ENCODE measurements at places on chromosomes 6 and 20. TPM values are rescaled to one million over a fixed set of nuclear protein-coding genes. Genes with fewer than 3 reads are reported as not detected.

The CDH4 gene
- total RNA-seq: not detected

- no peak for DNase-seq
Observed at GRCh38 chr6:119079283-119079809, 882 bp upstream of the FAM184A start.

DNA sequence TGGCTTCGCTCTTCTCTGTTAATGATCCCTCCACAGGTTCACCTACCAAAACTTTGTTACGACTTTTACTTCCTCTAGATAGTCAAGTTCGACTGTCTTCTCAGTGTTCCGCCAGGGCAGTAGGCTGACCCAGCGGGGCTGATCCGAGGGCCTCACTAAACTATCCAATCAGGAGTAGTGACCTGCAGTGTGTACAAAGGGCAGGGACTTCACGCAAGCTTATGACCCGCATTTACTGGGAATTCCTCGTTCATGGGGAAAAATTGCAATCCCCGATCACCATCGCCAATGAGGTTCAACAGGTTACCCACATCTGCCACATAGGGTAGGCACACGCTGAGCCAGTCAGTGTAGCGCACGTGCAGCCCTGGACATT, 771.4 kb upstream of the DEFB115 start:
- DNase-seq: no peak

GRCh38 chr20:21981597-21982344, 276.3 kb downstream of the PAX1 start:
- DNase-seq: no peak

GRCh38 chr6:143607168-143607567, 70.6 kb upstream of the PHACTR2 start:
- no peak for DNase-seq

GRCh38 chr20:38804682-38805501, 605 bp upstream of the PPP1R16B start:
- no peak for DNase-seq

The CALHM6 gene
- total RNA-seq: not detected

- no peak for DNase-seq
Observed at GRCh38 chr6:43448916-43449315, 6.4 kb downstream of the DLK2 start.

The PDYN gene
- total RNA-seq: not detected

DNA sequence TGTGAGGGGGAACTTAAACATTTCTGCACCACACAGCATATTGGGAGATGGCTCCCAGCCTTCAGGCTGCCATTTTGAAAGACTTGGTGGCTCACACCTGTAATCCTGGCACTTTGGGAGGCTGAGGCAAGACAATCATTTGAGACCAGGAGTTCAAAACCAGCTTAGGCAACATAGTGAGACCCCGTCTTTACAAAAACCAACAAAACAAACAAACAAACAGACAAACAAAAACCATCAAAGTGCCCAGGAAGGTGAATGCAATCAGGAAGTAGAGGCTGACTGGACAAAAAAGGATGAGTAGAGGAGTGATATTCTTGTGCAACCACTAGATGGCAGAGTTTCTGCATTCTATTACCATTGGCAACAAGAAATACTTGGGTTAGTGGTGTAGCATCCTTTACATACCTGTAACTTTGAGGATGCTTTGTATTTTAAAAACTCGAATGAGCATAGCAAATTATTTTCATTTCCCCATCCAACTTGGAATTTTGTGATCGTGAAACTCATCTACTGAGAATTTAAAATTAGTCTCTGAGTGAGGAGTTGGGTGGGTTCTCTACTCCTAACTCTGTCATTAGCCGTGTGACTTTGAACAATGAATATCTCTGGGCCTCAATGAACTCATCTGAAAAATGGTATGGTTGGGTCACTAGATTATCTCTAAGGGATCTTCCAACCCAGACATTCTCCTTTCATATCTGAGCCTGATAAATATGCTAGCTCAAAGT, 84.4 kb downstream of the CRYBG1 start:
- peak; percentile 45 for DNase-seq

DNA sequence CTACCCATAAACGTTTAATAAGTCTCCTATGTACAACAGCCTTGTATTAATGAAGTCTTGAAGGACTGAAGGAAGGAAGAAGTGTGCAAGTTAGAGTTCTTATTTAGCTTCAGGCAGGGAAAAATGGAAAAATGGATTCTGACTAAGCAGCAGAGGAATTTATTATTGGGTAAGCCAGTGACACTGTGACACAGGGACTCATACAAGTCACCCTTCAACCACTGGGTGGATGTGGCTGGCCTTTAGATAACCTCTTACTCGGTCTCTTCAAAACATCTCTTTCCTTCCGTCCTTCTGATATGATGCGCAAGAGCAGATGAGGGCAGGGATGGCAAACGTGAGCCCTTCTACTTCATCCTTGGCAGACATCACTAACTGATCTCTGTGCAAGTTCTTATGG, 145.6 kb downstream of the DHX35 start:
- DNase-seq: peak; percentile 73

The RBPJL gene
- not detected for total RNA-seq

The DDR1 gene
- total RNA-seq: 211 TPM

DNA sequence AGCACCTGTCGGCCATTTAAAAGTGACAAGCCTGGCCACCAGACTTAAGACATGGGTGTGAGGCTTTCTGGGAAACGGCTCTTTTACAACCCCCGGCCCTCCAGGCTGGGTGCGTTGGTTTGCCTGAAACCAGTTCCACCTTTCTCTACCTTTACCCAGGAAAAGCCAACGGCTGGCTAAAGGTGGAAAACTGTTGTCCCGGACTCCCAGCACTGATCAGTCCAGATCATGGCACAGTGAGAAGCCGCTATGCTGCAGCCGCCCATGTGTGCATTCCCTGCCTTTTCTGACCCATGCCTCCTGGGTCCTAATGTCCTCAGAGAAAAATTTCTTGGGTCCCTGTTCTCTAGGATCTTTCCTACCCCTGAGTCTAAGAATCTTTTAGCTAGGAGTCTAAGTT, 655.7 kb upstream of the HS3ST5 start:
- no peak for DNase-seq

DNA sequence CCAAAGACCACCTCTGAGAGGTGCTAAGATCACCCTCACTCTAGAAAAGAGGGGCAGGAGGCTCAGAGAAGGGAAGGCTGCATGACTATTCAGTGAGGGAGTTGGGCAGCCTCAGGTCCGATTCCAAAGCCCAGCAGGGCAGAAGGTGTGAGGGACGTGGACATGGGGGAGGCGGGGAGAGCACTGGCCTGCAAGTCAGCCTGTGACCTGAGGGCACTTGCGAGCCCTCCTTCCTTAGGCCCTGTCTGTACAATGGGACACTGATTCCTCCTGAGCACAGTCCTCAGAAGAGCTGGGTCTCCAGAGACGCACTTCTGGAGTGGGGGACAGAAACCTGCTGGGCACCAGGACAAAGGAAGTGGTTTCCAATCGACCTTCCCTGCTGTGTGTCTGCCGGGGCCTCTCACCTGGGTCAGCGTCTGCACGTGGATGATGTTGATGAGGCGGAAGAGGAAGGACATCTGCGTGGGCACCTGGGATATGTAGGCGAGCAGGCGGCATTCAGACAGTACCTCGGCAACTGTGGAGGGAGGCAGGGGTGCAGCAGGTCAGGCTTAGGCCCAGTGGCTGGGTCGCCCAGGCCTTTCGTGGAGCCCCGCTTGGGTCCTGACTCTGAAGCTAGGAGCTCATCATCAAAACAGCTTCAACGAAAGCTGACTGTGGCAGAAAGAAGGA, 48.5 kb downstream of the MYH7B start:
- no peak for DNase-seq

DNA sequence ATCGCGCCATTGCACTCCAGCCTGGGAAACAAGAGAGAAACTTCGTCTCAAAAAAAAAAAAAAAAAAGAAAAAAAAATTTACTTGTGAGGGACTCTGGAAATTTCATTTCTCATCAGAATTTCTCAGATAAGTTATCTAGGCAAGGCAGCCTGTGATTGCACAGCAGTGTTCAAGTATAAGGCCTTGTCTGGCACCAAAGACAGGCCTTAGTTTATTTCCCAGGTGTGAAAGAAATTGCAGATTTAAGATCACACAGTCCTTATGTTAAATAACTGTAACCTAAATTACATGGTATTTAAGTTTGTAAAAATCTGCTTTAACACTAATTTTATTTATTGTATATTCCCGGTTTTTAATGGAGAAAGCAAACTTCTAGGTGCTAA, 34.8 kb downstream of the HFE start:
- DNase-seq: no peak

GRCh38 chr6:166969390-166970002, 13.1 kb upstream of the RNASET2 start:
- no peak for DNase-seq

GRCh38 chr6:133286765-133287164, 45.6 kb downstream of the EYA4 start:
- DNase-seq: no peak

The CRISP2 gene
- not detected for total RNA-seq

DNA sequence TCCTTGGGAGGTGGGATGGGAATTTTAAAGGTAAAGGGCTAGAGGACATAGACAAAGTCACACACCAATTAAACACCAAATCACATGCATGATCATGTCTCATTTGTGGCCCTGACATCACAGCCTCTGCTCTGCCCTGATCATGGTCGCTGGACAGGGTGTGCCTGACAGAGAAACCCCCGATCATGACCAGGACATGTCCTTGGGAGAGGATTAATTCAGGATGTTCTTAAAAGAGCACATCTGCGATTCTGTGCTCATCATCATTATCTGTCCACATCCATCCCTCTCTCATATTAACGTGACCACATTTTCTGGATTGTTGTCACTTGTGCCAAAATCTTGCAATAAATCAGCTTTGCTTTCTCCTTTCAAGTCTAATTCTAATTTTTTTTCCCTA, 7.7 kb upstream of the PBOV1 start:
- no peak for DNase-seq

GRCh38 chr6:42507195-42507594, 55.5 kb upstream of the TRERF1 start:
- no peak for DNase-seq

DNA sequence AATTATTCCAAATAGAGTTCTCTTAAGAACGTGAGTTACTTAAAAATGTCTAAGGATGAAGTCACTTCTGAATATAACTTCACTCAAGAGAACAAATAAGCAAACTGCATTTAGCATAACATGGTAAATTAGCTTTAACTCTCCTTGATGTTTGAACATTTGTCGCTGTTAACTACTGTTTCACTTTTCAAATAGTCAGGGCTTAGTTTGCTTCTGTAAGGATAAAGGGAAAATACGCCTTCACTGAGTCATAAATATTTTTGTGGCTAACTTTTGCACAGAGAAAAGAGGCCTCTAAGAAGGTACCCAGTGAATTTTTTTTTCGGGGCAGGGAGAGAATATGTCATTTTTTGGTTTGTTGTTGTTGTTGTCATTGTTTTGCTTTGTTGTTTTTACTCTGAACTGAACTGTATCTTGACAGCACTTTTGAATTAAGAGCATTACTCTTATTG, 8.1 kb downstream of the PTPN1 start:
- no peak for DNase-seq

- DNase-seq: no peak
Observed at GRCh38 chr6:45786355-45786781, 229.3 kb downstream of the CLIC5 start.

GRCh38 chr20:39338469-39339376, 376.6 kb downstream of the DHX35 start:
- DNase-seq: no peak
